Mammary epithelial cell (primary cell): ENCODE measurements at places on chromosomes 2 and 18.

- no peak for DNase-seq
Observed at GRCh38 chr2:49369650-49370049, 215.3 kb upstream of the FSHR start.

- peak; percentile 81 for DNase-seq
Observed at GRCh38 chr2:42138163-42139015, 30.8 kb upstream of the EML4 start.

DNA sequence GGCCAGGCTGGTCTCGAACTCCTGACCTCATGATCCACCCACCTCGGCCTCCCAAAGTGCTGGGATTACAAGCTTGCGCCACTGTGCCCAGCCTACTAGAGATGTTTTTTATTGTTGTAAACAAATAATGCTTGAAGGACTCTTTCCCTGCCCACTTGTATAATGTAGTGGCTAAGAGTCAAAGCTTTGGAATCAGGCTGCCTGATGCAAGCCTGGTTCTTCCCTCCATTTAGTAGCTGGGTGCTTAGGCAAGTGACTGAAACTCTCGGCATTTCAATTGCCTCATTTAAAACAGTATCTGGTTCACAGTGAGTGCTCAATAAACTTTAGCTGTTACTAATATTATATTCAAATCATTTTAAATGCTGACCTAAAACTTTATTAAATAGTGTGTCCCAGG lies 264.0 kb upstream of the FBXO11 start:
- peak; percentile 16 for DNase-seq

DNA sequence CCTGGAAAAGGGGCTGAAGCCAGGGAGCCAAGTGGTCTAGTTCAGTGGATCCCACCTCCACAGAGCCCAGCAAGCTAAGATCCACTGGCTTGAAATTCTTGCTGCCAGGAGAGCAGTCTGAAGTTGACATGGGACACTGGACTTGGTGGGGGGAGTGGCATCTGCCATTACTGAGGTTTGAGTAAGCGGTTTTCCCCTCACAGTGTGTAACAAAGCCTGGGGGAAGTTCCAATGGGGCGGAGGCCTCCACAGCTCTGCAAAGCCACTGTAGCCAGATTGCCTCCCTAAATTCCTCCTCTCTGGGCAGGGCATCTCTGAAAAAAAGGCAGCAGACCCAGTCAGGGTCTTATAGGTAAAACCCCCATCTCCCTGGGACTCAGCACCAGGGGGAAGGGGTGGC lies 144.4 kb downstream of the PTPRM start:
- DNase-seq, result peak; percentile 17

DNA sequence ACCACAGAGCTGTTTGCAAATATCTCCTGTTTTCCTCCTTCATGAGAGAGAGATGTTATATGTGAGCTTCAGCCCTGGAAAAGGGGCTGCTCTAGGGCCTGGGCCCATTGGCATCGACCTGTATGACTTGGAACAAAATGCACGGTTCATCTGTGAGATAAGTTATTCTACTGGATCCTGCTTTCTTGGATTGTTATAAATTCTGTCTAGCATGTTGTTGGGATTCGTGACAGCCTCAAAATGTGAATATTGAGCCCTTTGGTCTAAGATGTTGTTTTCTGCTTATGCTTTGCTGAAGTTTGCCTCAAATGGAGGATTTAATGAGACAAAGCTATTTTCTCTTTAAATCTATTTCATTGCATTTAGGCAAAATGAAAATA lies 372.9 kb downstream of the EN1 start:
- DNase-seq, result no peak

DNA sequence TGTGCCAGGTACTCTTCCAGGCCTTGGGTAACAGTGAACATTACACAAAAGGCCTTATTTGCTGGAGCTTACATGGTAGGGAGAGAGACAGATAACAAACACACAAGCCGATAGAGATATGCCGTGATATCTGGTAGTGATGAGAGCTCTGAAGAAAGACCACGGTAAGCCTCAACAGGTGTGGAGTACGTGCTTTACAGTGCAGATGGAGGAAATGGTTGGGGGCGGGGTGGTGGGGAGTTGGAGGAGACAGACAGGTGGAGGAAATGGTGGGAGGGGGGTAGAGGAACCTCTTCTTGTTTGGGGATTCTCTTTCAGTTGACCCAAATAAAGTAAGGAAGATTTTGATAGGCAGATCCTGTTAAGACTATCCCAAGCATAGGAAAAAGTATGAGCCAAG lies 141.1 kb upstream of the ALPP start:
- DNase-seq, result no peak

DNA sequence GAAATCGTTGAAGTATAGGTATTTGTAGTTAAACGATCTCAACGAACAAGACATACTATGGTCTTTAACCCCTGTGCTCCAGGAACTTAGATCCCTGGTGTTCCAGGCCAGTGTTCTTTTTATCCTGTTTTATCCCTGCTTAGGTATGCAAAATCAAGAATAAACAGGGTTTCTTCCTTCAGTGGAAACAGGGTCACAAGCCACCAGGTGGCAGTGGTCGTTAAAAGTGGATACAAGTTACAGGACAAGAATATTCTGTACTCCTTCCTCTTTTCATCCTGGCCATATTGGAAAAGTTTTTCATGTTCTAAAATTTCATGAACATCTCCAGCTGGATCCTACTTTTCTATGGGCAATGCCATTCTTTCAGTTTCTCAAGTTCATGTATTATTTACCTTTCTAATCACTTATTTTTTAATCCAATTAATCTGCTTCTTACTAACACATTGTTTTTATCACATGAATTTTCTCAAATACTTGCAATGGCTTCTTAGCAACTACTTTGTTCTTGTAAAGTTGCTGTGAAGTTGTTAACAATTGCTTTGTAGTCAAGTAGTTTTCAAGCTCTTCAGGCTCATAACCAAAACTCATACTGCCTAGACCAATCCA lies 16.4 kb upstream of the HNMT start:
- peak; percentile 56 for DNase-seq

GRCh38 chr2:218392891-218393462 lies 6.7 kb upstream of the CTDSP1 start:
- DNase-seq, result no peak

DNA sequence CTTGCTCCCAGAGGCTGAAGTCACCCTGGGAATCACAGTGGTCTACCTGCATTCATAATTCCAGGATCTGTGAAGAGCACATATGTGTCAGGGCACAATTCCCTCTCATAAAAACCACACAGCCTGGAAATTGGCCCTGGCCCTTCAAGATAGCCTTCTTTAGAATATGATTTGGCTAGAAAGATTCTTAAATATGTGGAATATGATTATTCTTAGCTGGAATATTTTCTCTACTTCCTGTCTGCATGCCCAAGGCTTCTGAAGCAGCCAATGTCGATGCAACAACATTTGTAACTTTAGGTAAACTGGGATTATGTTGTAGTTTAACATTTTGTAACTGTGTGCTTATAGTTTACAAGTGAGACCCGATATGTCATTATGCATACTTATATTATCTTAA lies 24.2 kb downstream of the ICOS start:
- no peak for DNase-seq

- no peak for DNase-seq
Observed at GRCh38 chr2:68974946-68975665, 670 bp downstream of the GKN1 start.

DNA sequence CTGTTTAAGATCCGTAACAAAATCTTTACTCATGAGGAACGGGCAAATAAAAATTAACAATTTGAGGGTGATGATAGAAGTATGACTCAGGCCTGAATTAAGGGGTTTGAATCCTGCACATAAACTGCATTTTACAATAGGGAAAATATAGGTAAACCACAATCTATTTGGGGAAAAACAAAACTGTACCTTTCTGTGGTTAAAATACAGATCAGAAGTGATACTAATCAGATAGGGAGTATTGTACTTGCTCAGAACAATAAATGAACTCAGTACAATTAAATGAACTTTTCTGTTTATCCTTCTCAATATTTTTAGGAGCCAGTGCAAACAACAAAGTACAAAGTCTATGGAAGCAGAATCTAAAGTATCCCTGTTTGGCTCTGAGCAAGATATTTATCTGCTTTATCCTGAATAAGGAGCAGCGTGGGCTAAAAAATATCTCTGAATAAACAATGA lies 287.3 kb downstream of the ZNF385B start:
- peak; percentile 2 for DNase-seq

DNA sequence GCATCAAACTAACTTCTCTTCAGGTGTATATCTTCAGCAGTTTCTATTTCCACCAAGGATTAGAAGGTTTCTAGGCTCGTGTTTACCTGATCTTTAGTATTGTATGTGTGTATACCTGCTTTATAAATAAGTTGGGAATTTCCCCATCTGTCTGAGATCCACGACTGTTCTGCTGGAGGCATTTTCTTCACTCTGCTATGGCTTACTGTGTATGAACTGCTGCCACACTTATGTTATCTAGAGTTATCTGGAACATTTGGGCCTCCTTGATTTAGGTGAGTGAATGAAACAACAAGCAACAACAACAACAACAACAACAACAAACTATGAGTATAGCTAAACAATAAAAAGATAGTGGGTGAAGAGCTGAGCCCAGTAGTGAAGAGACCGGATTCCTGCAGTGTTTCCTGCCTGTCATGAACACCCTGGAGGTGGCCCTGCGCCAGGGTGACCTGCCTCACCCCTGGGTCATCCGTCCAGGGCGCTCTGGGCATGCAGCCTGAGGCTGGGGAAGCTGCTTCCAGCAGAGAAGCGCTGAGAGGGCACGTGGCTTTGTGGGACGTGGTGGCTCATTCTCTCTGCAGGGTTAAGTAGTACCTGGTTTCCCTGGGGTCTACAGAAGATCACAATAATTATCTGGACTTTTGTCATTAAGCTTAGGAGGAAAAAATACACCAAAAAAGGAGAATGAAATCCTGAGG lies 56.1 kb upstream of the GATA6 start:
- DNase-seq, result no peak

- no peak for DNase-seq
Observed at GRCh38 chr2:50489092-50489491, 542.8 kb downstream of the NRXN1 start.

DNA sequence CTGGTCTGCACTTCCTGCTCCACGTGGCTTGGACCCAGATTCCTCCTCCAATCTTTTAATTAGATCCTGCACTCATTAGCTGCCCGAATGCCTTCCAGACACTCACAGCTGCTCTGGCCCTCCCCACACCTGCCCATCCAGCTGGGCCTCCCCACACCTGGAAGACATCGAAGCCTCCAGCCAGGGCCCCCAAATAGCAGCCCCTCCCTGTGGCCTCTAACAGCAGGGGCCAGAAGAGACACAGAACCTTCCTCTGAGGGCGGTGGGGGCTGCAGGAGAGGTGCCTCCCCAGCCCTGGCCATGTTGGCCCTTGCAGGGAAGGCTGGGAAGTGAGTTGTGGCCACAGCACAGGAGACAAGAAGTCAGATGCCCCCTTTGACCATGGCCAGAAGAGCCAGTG lies 252.8 kb downstream of the DYSF start:
- DNase-seq, result no peak

- DNase-seq, result peak; percentile 24
Observed at GRCh38 chr18:33720133-33720532, 142.1 kb downstream of the ASXL3 start.

GRCh38 chr2:41886757-41887156 lies 161.1 kb upstream of the PKDCC start:
- DNase-seq, result no peak

- no peak for DNase-seq
Observed at GRCh38 chr2:133122529-133122928, 445.7 kb downstream of the NCKAP5 start.

DNA sequence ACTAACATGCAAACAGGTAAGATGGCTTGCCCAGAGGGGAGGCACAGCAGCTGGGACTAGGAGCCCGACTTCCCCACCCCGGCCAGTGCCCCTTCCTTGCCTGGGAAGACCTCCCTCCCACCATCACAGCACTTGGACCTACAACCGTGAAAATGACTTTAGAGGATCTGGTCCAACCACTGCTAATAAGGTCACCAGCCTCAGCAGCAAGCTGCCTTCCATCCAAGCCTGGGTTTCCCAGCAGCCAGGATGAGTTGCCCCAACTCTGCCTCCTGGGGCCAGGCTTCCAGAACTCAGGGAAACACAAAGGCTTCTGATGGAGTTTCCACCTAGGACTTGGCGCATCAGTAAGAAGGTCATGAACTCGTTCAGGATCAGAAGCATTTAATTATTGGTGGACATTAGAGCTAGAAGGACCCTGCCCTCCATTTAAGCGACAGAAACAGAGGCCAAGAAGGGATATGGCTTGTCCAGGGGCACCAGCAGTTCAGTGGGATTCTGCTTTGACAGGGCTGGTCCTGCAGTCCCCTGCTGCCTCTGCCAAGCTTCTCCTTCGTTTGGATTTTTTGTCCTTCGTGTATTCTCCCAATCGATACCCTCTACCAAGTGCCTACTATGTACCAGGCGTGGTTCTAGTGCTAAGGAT lies 403.0 kb upstream of the ID2 start:
- DNase-seq, result no peak

DNA sequence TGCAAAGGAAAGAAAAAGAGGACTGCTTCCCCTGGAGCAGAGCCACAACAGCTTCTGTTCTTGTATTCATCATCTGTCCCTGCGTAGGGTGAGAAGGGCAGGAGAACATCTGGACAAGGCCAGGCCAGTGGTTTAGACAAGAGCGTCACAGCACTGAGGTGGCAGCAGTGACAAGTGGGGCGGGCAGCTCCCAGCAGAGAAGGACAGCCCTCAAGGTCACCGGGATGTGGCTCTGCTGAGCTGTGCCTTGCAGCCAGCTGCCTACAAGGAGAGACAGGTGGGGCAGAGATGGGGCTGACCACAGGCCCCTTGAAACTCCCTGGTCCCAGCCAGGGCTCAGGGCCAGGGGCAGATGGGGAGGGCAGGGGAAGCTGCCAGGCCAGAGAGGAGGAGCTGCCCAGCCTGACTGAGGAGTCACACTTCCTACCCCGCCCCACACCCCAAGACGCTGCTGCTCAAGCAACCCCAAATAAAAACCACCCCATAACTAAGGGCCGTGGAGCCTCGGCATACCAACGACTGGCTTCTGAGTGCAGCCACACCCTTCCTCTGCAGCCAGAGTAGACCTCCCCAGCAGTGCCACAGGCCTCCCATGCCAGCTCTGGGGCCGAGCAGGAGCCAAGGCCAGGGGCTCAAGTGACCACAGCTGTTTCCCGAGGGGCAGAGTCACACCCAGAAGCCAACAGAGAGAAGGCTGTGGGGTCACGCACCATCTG lies 5.4 kb downstream of the RAB11FIP5 start:
- DNase-seq, result no peak

- DNase-seq, result no peak
Observed at GRCh38 chr2:241617431-241618154, 19.4 kb downstream of the THAP4 start.
